Nucleus accumbens (tissue), 56 donors: ENCODE measurements at places on chromosomes 11 and 22.

DNA sequence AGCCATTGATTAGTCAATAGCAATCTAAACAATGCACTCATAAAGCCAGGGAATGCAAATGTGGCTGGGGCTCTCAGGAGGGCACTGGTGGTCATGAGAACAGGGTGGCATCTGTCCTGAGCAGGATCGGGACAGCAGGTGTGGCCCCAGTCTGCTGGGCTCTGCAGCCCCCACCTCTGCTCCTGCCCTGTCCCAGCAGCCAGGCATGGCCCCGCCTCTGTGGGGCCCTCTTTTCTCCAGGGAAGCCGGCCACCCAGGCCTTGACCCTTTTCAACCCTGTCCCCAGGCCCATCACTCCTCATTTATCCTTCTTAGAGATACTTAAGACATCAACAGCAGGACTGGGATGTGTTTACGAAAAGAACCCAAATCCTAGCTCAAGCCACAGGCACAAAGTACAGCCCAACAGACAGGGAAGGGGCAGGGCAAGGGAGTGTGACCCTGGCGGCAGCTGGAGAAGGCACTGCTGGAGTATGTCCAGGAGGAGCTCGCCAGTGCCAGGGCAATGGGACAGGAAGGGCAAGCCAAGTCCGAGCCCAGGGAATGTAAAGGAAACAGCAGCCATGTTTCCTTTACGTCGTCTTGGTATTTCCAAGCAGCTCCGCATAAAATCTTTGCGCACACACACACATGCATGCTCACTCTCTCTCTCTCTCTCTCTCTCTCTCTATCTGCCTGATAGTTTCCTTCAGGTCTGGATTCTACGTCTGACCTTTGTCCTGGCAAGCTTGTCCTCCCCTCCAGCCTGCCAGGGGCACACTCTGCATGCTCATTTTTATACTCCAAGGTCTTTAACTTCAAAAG, 59.9 kb downstream of the DGCR2 start:
- no peak for DNase-seq

GRCh38 chr11:65778901-65779668, 1.7 kb downstream of the AP5B1 start:
- no peak for DNase-seq

GRCh38 chr11:127057126-127057525, 56.6 kb upstream of the KIRREL3 start:
- DNase-seq: no peak

- DNase-seq: no peak
These were observed 125.5 kb downstream of the SIK3 start for GRCh38 chr11:116972691-116973090.

DNA sequence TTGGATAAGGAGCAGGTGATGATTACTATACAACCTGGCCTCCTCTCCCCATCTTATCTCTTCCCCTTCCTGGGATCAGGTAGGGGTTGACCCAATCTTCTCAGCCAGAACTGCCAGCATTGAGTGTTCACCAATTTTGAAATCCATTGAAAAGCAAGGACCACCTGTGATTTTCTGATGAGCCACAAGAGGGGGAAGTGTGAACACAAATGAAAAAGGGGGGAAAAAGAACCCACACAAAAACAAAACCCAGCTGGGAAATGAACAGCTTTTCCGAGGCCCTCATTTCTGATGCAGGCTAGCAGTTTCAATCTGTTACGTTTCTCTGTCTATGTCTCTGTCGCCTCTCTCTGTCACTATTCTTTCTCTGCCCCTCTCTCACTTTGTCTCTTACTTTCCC, 161.9 kb downstream of the INSC start:
- DNase-seq: no peak

- no peak for DNase-seq
These were observed 43.2 kb downstream of the SLCO2B1 start for GRCh38 chr11:75194147-75194546.

GRCh38 chr22:31911565-31912406, 32.5 kb upstream of the YWHAH start:
- no peak for DNase-seq

DNA sequence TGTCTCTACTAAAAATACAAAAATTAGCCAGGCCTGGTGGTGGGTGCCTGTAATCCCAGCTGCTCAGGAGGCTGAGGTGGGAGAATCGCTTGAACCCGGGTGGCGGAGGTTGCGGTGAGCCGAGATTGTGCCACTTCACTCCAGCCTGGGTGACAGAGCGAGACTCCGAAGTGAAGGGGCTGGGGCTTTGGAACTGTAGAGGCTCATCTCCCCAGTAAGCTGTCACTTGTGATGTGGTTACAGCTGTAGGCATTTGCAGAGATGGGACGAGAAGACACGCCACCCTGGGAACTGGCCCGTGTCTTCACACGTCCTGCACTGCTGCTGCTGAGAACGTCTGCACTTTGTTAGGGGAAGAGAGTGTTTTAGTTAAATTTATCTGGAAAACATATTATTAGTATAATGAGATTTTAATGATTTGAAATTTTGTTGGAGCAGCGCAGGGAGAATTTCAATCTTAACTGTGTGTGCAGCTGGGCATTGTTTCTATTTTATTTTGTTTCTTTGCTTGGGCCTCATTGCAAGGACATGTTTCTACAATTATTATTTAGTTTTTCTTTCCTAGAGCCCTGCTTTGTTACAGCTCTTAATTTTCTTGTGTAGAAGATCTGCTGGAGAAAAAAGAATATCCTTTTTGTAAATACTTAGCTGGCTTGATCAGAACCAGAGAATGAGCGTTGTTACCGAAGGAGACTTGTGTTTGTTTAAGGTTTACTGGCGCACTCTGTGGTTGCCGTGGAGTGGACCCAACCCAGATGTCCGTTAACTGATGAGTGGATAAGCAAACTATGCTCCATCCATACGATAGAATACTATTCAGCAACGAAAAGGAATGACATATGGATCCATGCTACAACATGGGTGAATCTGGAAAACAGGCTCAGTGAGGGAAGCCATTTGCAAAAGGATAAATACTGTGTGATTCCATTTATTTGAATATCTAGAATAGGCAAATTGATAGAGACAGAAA, 18.4 kb downstream of the PARVB start:
- DNase-seq: no peak

- DNase-seq: no peak
These were observed 240.2 kb downstream of the CADM1 start for GRCh38 chr11:115263799-115264656.

DNA sequence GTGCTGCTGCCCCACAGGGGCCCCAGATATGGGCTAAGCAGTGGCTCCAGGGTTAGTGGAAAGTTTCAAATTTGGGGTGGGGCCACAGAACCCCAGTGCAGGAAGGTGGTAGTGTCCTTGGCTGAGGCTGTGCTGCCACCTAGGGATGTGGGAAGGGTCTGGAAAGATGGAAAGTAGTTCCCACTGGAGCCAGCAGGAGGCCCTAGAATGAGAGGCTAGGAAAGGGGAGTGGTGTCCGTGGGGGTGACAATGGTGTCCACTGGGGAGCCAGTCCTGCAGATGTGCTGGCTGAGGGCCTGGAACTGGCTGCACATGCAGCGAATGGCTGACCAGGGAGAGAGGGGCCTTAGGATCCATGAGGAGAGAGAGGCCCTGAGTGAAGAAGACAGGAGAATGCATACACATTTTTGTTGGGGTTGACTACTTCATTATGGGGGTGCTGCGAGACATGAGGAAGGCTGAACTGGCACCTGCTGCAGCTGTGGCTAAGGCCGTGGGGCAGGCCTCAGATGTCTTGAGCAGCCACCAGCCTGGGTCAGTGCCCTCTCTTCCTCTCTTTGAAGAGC, 21.1 kb downstream of the RFPL3 start:
- peak; percentile 14 for DNase-seq

DNA sequence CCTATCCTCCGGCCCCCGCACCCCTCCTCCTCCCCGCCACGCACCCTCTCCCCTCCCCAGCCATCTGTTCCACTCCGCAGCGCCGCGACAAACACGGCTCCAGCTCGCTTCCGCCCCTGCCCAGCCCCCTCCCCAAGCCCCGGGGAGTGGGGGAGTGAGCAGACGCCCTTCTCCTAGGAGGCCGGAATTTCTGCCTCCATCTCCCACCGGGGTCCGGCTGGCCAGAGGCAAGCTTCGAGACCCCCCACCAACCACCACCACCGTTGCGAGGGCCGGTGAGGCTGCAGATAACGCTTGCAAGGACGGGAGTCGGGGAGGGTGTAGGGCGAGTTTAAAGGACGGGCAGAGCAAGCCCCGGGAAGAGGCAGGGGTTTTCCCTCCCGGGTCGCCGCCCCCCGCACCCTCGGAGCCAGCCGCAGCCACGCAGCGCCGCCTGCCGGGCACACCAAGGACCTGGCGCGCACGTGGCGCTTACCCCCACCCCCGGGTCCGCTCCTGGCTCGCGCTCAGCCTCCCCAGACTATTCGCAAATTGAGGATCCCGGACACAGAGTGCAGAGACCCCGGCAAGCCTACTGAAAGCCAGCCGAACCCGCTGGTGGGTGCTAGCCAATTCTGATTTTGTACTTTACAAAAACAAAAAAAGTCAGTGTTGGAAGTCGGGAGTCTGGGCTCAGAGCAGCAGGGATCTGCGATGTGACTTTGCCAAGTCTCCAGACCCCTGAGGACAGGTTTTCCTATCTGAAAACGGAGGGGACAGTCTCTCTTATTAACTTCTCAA, 22.6 kb downstream of the RTN4RL2 start:
- DNase-seq: no peak

GRCh38 chr11:87056091-87056490, 18.4 kb downstream of the TMEM135 start:
- DNase-seq: no peak

- DNase-seq: no peak
These were observed 76.3 kb upstream of the TMEM45B start for GRCh38 chr11:129739339-129739738.
